ENCODE measurements at places on chromosomes 6 and 20.

GRCh38 chr20:51802170-51802751 lies at the start of gene SALL4:
SALL4 (minus strand) TSS chr20:51802521; CDS start chr20:51802408, 113 bp downstream.
- no peak for DNase-seq

DNA sequence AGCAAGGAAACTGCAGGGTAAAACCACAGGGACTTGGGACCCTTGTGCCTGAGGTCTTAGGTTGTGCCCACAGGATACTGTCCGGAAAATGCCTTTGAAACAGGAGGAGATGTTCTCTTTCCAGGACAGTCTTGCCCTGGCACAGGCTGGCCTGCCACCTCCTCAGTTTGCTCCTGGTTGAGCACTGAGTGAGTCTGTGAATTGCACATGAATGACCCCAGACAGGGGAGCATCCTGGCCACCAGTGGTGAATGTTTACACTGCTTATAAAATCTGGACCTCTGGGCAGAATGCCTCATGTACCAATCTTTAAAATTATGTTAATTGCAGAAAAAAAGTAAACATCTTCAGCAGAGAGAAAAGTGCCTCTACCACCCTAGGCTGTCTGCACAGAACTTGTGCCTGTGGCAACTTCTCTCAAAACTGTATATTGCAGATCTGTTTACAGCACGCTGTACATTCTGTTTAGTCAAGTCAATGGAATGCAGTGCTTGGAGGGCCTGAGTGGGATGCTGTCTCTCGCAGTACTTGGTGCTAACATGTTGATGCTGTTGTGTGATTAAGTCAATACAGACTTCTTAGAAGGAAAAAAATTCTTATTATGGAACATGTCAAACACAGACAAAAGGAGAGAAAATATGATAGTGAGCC lies 242.1 kb downstream of the SOD2 start:
- no peak for DNase-seq

GRCh38 chr20:10565191-10565921 lies 108.4 kb downstream of the JAG1 start:
- no peak for DNase-seq

GRCh38 chr6:21507811-21508210 lies 85.7 kb upstream of the SOX4 start:
- no peak for DNase-seq

DNA sequence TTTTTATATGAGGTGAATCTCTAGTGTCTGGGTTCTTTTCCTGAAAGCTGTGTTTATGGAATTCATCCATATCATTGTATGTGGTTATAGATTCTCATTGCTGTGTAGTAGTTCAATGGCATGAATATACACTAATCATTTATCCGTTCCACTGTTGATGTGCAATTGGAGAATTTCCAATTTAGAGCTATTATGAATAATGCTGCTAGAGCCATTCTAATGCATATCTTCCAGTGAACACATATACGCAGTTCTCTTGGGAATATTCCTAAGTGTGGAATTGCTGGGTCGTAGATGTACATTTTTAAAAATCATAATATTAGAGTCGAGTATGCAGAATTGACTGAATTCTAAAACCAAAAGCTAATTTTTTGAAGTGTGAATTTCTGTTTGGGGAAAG lies 327.5 kb upstream of the JAG1 start:
- DNase-seq: no peak

GRCh38 chr6:116338943-116339342 lies 31.8 kb upstream of the DSE start:
- DNase-seq: no peak
